ENCODE measurements at places on chromosomes 11 and 22. TPM values are rescaled to one million over a fixed set of nuclear protein-coding genes. Genes with fewer than 3 reads are reported as not detected.

GRCh38 chr11:14644226-14645014 is 816 bp downstream of the PDE3B start:
- DNase-seq: no peak

The FRMD8 gene
- 14.1 TPM for polyA plus RNA-seq

GRCh38 chr11:91219535-91219934 is 996.7 kb upstream of the CHORDC1 start:
- DNase-seq: no peak

DNA sequence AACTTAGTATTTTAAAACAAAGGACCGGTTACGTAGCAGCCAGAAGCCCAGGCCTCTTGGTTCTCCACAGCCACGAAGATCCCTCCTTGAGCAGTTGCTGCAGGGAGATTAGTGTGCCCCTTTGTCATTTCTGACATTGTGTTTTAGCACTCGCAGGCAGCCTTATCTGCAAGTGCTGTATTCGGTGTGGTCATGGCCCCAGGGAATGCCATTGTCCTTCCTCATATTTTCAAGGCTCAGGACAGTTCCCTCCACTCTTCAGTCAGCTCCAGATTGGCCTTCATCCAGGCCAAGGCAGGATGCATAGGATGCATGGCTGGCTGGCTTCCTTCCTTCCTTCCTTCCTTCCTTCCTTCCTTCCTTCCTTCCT is 88.5 kb downstream of the ZBTB16 start:
- no peak for DNase-seq

- DNase-seq: no peak
Measured at GRCh38 chr11:65401073-65401802, 14.8 kb downstream of the FRMD8 start.

DNA sequence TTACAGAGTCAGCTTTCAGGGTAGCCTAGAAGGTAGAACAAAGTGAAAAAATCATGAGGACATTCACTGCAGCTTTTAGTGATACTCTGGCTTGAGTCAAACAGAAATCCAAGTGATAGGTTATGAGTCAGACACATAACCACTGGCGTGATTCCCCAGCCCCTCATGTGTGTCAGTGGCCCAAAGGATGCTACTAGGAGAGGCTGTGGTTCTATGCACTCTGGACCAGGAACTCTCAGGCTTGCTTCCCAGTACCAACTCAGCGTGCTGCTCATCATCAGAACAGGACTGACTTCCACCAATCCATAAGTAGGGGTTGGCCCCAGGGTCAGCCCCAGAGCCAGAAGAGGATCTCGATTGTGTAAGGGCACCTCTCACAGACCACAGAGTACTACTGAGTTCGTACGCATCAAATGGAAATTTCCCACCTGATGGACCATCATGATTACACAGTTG is 116.8 kb downstream of the MED15 start:
- DNase-seq: no peak

DNA sequence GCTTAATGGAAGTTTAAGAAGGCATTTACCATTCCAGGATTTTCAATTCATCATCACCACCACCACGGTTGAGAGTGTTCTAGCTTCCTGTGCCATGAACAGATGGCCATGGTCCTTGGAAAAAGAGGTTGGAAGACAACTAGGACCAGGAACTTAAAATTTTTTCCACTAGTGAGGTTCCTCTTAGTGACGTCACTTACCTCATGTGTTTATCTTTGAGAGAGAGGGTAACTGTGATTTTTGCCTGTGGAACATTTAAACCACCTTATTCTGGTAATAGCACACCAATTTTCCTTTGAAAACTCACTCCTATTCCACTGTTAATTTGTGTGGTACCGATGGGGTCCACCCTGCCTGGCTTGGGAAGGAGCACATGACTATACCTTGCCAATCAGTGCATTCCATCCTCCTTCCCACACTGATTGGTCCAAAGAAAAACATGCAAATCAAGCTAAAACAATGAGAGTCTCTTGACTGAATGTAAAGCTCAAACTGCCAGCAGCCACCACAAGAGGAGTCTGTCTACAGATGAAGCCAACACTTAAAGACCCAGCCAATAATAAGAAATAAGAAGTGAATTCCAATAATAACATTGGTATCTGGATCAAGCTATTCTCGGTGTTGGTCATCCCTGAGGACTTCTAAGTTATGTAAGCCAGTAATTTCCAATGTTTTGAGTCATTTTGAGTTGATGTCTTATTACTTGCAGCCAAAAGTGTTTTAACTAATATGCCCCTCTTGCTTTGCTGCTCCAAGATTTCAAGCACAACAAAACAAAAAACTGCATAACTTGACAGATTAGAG is 111.8 kb downstream of the MPPED2 start:
- DNase-seq: no peak

DNA sequence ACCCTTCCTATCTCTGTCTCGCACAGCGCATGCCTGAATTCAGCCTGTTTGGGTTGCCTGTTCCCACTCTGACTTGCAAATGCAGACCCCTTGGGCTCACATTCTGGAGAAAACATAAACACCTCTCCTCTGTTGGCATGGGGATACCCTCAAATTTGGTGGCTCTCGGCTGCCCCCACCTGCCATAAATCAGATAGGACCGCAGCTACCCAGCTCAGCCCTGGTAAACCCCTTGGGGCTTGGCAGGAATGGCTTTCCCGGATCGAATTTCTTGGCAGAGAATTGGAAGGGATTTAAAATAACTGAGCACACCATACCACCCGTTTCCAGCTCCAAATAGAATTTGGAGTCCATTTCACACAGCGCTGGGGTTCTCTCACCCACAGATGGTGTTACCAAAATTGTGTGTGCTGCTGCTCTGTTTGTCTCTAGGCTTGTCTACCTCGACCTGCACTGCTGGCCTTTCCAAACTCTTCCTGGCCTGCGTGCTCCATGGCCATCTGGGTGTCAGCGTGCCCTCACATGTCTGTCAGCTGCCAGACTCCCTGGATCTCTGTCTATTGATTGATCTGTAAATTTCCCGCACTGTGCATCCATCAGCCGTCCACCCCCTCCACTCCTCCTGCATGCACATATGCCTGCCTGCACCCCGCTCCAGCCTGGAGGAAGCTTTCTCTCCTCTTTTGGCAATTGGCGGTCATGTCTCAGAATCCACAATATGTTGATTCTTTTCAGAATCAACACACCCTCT is 134.0 kb downstream of the NTM start:
- no peak for DNase-seq

The ZNRF3 gene
- polyA plus RNA-seq: 1.3 TPM

DNA sequence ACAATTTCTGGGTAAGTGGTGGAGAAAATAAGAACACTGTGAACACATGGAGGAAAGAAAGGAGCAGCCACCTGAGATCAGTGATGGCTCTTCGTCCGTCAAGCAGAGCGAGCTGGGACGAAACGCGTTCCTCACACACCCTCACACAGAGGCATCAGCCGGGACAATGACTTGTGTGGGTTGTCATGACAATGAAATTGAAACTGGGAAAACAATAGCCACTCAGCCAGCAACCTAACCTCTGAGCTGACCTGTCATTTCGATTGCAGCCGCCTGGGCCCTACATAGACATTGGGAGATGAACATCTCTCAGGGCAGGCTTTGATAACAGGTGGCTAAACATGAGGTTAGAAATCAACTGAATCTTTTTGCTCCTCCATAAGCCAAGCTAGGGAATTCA is 51.3 kb downstream of the TRIM29 start:
- no peak for DNase-seq

DNA sequence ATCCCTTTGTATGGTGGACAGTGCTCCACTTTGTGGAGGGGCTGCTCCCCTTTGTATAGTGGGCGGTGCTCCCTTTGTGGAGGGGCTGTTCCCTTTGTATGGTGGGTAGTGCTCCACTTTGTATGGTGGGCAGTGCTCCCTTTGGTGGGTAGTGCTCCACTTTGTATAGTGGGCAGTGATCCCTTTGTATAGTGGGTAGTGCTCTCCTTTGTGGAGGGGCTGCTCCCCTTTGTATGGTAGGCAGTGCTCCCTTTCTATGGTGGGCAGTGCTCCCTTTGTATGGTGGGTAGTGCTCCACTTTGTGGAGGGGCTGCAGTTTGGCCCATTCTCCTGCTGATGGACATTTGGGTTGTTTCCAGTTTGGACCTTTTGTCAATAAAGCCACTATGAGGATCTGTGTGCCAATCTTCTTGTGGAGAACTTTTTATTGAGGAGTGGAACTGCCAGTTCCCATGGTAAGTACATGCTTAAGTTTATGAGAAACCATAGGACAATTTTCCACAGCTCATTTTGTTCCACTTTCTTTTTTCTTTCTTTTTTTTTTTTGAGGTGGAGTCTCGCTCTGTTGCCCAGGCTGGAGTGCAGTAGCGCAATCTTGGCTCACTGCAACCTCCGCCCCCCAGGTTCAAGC is 4.6 kb upstream of the TALDO1 start:
- DNase-seq: no peak

DNA sequence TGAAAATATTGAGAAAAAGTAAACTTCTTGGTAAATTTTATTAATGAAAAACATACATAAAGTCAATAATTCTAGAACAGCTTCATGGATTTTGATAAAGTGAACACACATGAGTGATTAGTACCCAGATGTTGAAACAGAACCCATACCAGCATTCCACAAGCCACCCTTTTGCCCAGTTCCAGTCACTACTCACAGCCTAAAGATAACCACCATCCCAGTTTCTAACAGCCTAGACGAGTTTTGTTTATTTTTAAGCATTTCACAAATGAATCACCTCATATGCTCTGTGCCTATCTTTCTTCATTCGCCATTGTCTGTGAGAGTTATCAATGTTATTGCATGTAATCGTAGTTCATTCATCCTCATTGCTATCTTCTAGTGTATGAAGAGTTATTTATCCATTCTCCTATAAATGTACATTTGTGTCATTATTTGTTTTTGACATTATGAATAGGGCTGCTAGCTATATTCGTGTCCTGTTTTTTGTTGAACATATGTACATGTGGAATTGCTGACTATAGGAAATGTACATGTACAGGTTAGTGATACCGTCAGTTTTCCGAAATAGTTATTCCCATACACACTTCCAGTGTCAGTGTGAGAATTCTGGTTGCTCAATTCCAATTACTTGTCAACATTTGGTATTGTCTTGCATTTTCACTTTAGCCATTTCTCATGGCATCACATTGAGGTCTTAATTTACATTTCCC is 44.5 kb upstream of the TEAD1 start:
- no peak for DNase-seq

The PRAME gene
- polyA plus RNA-seq: not detected

The PRODH gene
- polyA plus RNA-seq: not detected

- no peak for DNase-seq
Measured at GRCh38 chr11:34924714-34925113, 8.3 kb downstream of the PDHX start.

DNA sequence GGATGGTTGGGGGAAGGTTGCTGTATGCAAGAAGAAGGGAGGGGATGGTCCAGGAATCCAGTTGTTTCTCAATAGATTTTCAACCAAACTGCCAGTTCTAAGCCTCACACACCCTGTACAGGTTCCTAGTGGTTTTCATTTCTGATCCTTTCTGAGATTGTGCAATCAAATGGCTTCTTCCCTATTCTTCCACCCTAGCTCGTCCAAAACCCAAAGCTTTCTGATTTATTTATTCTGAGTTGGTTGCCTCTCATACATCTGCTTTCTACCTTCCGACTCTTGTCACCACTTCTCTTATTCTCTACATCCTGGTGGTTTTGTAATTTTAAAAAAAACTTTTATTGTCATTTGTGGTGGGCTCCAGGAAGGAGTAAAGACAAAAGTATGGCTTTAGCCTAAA is 12.6 kb downstream of the OR5A2 start:
- DNase-seq: no peak

GRCh38 chr11:92739041-92739440 is 230.4 kb upstream of the MTNR1B start:
- no peak for DNase-seq

DNA sequence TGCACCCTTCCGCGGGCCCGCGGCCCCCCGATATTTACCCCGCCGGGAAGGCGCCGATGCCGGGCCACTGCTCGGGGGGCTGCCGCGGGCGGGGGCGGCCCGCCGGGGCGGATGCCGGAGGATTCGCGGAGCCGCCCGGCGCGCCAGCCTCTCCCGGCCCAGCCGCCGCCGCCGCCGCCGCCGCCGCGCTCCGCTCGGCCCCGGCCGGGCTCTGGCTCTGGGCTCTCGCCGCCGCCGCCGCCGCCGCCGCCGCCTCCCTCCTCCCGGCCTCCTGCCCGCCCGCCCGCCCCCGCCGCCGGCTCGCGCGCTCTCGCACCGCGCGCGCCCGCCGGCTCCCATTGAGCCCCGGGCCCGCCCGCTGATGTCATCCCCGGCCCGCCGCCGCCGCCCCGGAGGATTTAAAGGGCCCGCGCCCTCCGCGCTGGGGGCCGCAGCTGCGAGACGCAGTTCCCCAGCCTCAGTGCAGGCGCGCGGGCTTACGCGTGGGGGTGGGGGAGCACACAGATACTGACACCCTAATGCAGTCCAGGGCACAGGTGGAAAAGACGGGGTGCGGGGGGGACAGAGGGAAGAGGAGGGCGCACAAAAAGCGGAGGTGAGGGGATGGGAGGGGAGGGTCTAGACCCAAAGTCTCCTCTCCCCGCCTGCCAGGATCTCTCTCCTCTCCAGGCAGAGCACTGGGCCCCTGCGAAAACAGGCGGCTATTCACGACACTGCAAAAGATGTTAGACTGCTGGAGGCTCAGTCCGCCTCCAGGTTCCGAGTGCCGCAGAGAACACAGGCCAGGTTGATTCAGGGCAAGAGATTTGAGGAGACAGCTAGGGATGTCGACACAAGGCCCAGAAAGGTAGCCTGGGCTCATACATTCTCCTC is at the start of gene CSNK1E:
TSS of gene CSNK1E (minus strand) at position 312 of the 873 bp plus-strand sequence. CDS start 3,276 bp downstream, outside the sequence.
- DNase-seq: no peak

The HOATZ gene
- 0.24 TPM for polyA plus RNA-seq

The SIPA1 gene
- polyA plus RNA-seq: 19.8 TPM

DNA sequence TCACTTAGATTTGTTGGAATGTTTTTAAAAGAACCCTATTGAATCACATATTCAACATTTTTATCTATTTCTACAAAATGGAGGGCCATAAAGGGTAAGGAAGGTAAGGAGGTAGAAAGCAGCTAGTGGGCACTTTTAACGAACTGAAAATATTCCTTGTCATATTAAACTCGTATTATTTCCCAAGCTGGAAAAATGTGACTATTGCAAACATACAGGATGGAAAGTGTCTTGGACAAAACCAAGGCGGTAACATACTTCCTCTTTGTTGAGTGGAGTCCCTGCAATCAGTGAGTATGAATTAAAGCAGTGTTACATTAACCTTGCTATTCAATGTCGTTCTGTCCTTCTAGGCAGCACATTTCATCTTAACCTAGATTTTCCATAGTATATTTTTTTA is 165.6 kb downstream of the RCN1 start:
- no peak for DNase-seq

DNA sequence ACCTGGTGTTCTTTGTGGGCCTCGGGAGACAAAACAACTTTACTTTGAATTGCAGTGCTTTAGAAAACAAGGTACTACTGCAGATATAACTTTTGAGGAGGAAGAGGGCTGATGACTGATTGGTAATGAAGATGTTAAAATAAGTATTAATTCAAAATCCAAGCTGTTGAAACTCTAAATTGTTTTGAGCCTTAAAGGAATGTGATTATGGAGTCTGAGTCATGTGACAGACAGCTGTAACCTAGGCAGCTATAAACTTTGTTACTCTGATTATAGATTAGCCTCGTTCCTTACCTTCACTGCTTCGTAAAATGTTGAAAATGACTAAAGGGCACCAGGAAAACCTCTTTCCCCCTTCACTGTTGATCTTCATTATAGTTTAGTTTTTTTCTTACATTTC is 43.4 kb downstream of the MS4A2 start:
- DNase-seq: no peak
